ENCODE measurements at places on chromosomes 5 and 9.

DNA sequence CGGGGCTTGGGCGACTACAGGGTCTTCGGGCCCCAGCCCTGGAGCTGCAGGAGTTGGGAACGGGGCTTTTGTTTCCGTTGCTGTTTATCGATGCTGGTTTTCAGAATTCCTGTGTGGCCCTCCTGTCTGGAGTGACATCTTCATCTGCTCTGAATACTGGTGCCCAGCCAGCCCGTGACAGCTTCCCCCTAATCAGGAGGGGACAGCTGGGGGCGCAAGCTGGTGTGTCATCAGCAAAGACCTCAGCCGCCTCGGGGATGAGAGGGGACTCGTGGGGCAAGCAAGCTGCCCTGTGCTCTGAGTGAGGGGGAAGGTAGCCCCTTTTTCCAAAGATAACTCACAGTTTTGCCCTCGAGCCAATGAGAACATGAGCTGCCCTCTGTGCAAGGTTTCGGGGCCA lies 110.7 kb downstream of the RXRA start:
- no peak for DNase-seq

DNA sequence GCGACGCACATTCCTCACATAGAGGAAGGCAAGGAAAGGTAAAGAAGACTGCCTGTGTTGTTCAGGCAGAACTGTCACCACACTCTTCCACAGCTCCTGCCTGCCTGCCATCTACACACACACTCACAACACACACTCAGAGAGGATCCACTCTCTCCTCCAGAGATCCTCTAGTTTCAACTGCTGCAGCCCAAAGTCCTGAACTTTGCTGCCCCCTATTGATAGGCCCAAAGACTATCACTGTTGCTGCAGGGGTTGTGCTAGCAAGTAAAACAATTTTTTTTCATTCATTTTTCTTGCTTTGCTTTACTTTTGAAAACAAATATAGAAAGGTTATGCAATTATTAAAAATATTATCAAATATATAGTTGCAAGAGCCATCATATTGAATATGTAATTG lies 5.9 kb upstream of the CFAP90 start:
- peak; percentile 28 for DNase-seq

- no peak for DNase-seq
These were observed 208.3 kb downstream of the ENC1 start for GRCh38 chr5:74432216-74432615.

DNA sequence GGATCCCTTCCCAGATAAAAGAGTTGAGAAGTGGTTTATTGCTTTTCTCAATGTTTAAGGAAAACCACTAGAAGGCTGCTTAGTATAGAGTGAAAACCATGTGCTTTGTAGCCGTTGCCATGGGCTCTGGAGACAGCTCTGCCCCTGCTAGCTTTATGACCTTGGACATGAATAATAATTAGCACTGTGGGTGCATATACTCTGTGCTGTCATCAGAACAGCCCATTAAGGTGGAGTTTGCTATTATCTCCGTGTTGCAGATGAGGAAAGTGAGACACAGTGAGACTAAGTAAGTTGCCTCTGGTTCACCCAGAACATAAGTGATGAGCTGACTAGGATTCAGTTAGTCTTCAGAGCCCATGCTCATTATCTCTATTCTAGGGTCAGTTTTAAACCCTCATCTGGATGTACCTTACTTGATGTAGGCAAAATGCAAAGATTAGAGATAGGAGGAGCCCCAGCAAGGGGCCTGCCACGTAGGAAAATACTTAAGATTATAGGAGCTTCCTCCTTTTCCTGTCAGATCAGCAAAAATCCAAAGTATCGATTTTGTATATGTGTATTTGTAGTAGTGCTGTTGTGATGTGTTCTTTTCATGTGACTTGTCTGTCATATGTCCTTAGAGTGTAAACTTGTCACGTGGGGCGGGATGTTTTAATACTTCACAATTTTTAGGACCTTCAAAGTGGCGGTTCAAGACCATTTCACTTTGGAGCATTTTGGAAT lies 102.5 kb downstream of the TLE4 start:
- no peak for DNase-seq

- no peak for DNase-seq
These were observed 87.3 kb downstream of the LIFR start for GRCh38 chr5:38468978-38469706.

DNA sequence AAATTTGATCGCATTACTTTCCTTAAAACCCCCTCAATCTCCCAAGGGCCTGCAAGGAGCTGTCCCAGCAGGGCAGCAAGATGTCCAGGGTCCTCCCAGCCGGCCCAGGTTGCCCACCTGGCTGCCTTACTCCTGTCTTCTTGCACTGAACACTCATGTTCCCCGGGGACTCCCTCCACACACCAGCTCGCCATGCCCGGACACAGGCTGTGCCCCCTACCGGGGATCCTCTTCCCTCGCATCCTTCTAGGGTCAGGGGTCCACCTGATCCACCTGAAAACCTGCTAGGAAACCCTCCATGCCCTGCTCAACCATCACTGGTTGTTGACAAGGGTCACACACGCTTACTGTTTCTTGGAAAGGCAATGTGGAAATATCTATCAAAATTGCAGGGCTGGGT lies 172.0 kb upstream of the MSX2 start:
- DNase-seq, result no peak

DNA sequence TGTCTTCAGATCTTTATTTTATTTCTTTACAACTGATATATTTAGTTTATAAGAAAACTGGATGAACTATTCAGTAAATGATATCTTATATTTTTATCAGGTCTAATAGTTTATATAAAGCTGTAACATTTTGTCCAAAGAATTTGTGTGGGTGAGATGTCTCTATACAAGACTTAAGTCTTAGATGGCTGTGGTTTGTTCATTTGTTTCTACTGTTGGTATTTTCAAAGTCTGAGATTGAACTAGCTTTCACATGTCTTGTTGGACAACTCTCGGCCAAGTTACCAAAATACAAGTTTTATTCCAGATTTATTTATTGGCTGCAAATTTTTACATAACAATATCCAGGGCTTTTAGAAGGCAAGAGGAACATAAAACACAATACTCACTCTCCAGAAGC lies 286.0 kb downstream of the NR2F1-AS1 start:
- DNase-seq, result no peak

- no peak for DNase-seq
These were observed 34.2 kb downstream of the LYRM7 start for GRCh38 chr5:131204964-131205363.

DNA sequence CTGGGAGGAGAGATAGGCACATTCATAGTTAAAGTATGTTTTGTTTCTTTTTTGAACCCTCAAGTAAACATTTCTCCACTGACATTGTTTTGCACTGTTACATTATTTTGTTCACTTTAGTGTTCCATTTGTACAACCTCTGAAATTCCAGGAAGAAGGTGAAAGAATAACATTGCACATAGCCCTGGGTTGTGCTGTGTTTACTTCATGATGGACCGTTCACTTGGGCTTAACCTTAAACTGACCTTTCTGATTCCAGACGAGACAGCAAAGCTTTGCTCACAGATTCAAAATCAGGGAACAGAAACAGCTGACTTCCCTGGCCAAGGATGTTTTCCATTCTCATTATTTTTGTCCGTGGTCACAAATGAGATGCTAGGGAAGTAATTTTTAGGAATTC lies 42.8 kb upstream of the GDNF start:
- DNase-seq, result no peak

GRCh38 chr9:36346569-36346968 lies 53.5 kb downstream of the RNF38 start:
- DNase-seq, result no peak

GRCh38 chr9:93235300-93235960 lies 51.5 kb downstream of the WNK2 start:
- no peak for DNase-seq

DNA sequence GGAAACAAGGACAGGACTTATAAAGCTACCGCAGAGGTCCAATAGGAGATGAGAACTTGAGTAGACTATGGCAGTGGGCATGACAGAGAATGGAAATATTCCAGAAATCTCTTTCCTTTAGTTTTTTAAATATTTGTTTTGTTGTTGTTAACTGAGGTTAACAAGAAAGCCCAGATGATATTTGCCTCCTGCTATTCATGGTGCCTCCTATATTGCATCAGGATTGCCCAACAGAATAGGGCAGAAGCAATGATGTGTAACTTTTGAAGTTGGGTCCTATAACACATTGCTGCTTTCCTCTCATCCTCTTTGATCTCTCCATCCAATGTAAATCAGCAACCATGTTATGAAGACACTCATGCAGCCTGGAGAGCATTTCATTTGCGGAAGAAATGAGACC lies 42.8 kb downstream of the PDE4D start:
- no peak for DNase-seq

DNA sequence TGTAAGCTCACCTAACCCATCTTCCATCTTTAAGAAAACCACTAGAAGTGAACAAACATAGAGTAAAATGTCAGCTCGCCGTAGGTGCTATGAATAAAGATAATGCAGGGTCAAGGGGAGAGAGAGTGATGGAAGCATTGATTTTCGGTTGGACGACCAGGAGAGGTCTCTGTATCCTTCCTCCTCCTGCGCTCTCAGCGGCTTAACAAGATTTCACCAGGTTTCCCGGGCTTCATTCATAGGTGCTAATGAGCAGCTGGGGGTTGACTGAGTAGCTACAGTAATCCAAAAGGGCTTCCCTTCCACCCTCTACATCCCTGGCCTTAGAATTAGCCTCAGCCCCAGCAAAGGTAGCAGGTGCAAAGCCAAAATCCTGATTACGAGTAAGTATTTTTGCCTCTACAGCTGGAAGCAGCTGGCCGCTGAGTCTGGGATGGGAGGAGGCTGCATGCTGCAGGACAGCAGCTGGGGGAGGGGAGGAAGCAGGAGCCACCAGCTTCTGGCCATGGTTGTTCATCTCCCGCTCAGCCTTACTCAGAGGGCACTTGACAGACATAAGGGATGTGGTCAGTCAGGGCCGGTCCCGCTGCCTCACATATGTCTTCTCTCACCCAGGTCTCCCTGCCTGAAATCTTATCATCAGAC lies 112.0 kb upstream of the IL12B start:
- no peak for DNase-seq

GRCh38 chr5:7850395-7851239 lies at the start of gene CFAP90:
CFAP90 (minus strand) TSS chr5:7851133; CDS start chr5:7851021, 112 bp downstream.
- no peak for DNase-seq

GRCh38 chr5:127930311-127930710 lies 153.3 kb upstream of the SLC12A2 start:
- no peak for DNase-seq

GRCh38 chr5:123814801-123815470 lies 303.0 kb downstream of the CSNK1G3 start:
- DNase-seq, result no peak
